ACHN (cell line): ENCODE measurements at places on chromosomes 4 and X.

DNA sequence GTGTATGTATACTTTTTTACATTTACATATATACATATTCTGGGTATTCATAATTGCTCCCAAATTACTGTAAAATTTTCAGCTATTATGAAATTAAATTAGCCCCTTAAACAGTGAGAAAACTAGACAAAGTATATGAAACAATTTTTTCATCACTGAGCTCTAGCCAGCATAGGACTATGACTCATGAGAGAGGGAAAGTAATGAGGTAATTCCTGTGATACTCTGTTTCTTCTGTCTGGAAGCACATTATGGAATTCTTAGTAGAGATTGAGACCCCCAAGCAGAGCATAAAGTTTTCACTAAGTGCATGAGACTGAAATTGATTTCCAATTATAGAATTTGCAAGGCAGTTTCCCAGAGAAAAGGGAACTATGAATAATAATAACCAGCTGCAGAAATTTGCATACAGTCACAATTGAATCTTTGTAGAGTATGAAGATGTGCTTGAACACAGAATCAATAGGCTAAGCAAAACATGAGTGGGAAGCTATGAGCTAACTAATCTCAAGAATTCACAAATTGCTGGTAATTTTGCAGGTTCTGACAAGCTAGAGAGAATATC, 779.3 kb downstream of the ARAP2 start:
- no peak for DNase-seq

DNA sequence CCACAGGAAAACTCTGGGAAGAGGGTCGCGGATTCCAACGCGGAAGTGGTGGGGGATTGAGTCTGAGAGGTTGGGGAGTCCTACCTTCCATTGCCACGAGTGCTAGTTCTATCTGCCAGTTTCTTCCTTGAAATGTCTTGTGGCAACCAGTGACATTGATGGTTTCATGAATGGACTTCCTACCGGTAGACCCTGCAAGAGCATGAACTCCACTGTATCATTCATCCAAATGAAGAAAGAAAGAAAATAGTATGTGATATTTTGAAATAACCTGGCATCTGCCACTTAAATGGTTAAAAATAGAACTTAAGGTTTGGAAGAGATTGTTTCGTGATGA, 1.1 kb upstream of the SLC10A7 start:
- DNase-seq: peak; percentile 8

DNA sequence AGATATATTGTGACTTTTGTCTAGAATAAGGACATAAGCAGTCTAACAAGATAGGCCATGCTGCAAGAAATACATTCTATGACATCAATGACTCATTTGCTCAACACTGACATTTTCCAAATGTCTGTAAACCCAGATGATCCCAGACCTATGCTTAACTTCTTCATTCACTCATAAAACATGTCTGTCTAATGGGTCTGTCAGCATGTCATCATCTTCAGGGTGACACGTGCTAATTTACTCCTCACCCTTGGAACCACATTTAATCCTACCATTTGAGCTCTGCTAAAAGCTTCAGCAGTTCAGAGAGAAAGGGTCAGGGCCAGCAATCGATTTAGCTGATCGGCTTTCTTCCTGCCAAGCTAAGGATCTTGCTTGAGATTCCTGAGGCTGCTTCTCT, 109.4 kb upstream of the MAP3K15 start:
- DNase-seq: no peak

- DNase-seq: no peak
Observed at GRCh38 chr4:151395873-151396272, 13.1 kb upstream of the FHIP1A start.

DNA sequence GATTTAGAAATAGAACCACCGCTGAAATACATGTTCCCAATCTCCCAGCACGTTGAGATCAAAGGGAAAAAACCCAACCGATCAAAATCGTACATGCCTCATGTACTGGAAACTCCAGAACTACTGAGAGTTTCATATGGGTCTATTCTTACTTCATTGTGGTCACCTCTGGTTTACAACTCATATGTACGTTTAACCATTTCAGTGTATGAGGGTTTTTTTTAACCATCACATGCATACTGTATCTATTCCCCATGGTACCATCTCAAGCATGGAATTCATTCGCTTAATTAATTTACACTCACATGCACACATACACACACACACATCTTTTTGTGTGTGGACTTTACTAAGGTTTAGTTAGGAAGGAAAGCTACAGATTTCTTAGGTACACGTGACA, 46.0 kb upstream of the CLNK start:
- no peak for DNase-seq

- peak; percentile 32 for DNase-seq
Observed at GRCh38 chr4:14254252-14254651, 626.7 kb upstream of the BOD1L1 start.

- no peak for DNase-seq
Observed at GRCh38 chr4:26356081-26356501, 35.3 kb downstream of the RBPJ start.

DNA sequence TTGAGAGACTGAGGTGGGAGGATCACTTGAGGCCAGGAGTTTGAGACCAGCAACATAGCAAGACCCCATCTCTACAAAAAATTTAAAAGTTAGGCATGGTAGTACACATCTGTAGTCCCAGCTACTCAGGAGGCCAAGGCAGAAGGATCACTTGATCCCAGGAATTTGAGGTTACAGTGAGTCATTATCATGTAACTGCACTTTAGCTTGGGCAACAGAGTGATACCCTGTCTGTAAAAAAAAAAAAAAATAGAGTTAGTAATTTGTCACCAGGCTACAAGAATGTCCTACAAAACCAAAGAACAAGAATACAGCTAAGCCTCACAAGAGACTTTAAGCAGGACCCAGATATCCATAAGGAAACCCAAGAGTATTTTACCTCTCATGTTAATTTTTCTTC, 27.0 kb upstream of the RAB28 start:
- DNase-seq: peak; percentile 59

GRCh38 chr4:119478446-119479179, 150.0 kb downstream of the PDE5A start:
- DNase-seq: peak; percentile 82

- no peak for DNase-seq
Observed at GRCh38 chrX:17005712-17006368, 59.4 kb downstream of the REPS2 start.

GRCh38 chr4:163649557-163650091, 155.1 kb downstream of the TMA16 start:
- DNase-seq: no peak

GRCh38 chr4:72567821-72568675, 973 bp downstream of the ADAMTS3 start:
- peak; percentile 95 for DNase-seq

DNA sequence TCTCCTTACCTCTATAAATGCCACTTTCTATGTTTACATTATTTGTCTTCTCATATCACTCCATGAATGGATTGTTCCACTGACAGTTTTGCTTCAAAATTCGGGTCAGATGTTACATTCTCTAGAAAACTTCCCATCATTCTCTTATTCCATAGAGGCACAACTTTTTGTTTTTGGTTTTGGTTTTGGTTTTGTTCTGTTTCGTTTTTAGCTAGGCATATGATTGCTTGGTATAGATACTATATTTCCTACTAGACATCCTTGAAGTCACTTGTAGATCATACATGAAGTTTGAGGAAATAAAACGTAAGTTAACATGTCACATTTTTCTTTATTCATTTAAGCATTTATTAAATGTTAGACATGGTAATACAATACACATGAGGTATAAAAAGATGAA, 961.0 kb downstream of the PCDH18 start:
- DNase-seq: no peak

- no peak for DNase-seq
Observed at GRCh38 chr4:6298035-6298434, 28.4 kb downstream of the WFS1 start.

DNA sequence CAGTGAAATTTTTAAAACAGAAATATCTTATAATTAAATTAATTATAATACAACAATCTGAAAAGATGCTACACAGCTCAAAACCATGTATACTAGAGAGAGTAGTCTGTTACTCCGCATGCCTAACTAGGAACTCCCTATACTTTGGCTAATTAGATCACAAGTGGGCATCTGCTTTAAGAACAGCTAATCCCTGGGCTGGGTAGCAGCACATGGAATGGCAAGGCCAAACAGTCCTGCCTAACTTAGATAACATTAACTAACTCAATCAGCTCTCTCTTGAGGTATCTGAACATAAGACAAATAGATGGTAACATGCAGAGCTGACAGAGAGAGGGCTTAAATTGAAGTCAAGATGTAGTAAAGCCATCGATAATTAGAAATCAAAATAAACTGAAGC, 9.9 kb downstream of the CHIC2 start:
- no peak for DNase-seq

DNA sequence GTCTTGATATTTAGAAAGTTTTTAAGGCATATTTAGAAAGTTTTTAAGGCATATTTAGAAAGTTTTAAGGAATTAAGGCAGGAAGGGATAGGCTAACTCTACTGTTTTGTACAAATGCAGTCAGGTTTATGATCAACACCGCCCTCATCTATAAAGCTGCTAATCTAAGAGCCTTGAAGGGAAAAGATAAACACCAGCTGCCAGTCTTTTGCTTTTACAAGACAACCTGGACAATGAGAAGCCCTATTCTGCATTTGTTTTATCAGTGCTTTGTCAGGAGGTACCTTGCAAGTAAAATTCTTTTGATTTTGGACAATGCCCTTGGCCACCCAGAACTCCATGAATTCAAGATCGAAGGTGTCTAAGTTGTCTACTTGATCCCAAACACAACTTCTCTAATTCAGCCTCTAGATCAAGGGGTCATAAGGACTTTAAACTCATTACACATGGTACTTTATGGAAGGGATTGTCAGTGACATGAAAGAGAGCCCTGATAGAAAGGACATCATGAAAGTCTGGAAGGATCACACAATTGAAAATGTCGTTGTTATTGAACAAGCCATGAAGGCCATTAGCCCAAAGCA, 39.8 kb downstream of the IL15 start:
- DNase-seq: no peak

GRCh38 chr4:152682143-152682941, 2.5 kb upstream of the TMEM154 start:
- DNase-seq: no peak

GRCh38 chr4:154407443-154407842, 84.2 kb downstream of the DCHS2 start:
- no peak for DNase-seq

DNA sequence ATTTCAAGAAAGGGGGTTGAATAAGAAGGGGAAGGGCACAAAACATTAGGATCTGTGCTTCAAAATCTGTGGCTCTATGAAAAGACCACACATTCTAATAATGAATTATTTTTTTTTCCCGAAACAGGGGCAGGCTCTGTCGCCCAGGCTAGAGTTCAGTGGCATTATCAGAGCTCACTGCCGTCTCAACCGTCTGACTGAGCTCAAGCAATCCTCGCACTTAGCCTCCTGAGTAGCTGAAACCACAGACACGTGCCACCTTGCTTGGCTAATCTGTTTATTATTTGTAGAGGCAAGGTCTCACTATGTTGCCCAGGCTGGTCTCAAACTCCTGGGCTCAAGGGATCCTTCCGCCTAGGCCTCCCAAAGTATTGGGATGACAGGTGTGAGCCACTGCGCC, 33.4 kb downstream of the ACSL1 start:
- DNase-seq: peak; percentile 51

DNA sequence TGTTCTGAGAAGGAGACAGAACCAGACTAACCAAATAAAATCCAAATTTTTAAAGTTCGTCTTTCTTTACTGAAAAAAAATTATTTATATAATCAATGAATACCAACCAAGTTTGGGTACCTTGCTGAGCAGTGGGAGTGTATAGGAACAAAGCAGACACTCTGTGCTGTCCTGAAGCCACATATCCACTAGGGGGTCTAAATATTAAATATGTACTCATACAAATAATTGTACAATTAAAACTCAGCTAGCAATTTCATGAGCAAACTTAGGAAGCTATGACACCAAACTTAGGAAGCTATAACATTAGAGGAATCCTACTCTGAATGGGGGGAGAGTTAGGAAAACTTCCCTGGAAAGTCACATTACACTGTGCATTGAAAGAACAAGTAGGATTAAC, 582.0 kb upstream of the EPHA5 start:
- DNase-seq: no peak

GRCh38 chrX:38970845-38971244, 169.6 kb downstream of the MID1IP1 start:
- DNase-seq: no peak

- DNase-seq: no peak
Observed at GRCh38 chr4:15262396-15262795, 165.4 kb upstream of the C1QTNF7 start.

GRCh38 chr4:102687982-102688433, 72.8 kb downstream of the MANBA start:
- DNase-seq: no peak

- no peak for DNase-seq
Observed at GRCh38 chrX:22053481-22053880, 21.4 kb downstream of the PHEX start.

DNA sequence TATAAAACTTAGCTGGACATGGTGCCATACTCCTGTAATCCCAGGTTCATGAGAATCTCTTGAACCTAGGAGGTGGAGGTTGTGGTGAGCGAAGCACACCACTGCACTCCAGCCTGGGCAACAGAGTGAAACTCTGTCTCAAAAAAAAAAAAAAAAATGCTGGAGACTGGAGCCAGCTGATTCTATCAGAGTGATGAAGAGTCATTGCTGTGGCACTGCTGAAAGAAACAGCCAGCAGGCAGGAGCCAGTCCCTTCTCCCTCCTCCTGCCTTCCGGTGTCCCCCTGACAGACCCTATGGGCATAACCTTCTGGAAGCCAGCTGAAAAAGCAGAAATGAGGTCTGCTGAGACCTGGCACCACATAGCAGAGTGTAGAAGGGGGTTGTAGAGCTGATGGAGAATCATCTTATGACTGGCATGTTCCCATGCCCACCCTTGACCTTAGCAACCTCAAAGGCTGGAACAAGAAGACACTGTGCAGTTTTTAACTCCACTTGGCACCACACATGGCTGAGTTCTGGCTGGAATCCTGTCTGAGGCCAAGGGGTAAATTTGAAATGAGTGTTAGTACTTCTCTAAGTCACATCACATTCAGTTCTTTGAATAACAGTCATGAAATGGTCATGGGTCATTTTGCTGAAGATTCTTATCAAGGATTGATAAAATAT, 2.6 kb upstream of the SPINK2 start:
- DNase-seq: no peak

- DNase-seq: no peak
Observed at GRCh38 chr4:166802346-166802745, 431.9 kb downstream of the SPOCK3 start.

GRCh38 chr4:2044119-2044485, 15.0 kb upstream of the NAT8L start:
- DNase-seq: no peak

DNA sequence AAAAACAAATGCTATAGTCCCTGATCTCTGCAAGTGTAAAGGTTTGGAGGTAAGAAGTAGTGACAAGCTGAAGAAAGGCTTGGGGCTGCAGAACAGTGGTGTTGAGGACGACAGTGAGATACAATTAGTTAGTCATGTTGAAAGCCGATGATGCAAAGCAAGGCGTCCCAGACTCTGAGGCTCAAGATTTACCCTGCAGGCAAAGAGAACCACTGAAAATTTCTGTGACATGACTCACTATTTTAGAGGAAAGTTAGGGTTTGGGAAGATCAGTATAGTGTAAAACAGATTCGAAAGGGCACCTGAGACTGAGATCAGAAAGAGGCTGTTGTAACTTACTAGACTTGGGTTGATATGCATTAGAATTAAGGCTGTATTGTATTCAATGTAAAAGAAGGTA, 281.3 kb upstream of the FTHL17 start:
- DNase-seq: peak; percentile 56
